T-helper 17 cell (primary cell): ENCODE measurements at places on chromosomes 6 and 20.

DNA sequence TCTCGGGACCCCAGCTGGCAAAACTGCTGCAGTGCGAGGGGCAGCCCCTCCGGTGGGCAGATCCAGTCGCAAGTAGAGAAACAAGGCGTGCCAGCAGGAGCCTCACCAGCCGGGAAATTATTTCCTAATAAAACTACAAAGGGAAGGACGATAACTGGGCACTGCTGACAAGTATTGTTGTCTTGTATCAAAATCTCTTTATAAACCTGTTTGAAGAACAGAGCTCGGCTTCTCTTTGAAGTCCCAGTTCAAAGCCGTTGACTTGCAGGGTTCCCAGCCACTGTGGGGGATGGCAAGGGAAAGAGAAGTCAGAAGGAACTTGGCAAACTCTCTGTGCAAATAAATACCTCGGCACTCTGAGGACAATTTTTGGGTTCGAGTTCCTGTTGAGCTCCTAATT, 504.5 kb downstream of the CD83 start:
- DNase-seq, result no peak

DNA sequence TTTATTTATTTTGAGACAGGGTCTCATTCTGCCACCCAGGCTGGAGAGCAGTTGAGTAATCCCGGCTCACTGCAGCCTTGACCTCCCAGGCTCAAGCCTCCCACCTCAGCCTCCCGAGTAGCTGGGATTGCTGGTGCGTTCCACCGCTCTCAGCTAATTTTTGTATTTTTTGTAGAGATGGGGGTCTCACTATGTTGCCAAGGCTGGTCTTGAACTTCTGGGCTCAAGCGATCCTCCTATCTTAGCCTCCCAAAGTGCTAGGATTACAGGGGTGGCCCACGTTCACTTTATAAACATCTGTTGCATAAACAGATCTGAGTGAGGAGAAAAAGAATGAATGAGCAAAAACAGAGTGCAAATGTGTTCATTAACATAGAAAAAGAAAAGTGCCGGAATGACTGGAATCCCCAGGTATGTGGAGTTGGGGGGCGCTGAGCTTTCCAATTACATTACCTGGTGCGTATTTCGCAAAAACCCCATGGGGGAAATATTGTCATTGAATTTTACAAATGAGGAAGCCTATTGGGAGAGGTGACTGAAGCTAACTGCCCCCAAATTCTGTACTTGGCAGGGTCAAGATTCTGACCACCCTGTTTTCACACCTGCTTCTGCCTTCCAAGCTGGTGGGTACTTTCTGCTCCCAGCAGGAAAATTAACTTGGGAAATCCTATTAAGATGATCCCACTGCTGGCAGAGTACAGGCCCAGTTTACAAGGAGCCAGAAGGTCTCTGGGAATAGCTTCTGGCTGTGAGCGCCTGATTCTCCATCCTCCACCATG, 207.7 kb upstream of the JARID2 start:
- DNase-seq, result no peak

GRCh38 chr6:138007014-138007472, 100.2 kb downstream of the PERP start:
- DNase-seq, result no peak

DNA sequence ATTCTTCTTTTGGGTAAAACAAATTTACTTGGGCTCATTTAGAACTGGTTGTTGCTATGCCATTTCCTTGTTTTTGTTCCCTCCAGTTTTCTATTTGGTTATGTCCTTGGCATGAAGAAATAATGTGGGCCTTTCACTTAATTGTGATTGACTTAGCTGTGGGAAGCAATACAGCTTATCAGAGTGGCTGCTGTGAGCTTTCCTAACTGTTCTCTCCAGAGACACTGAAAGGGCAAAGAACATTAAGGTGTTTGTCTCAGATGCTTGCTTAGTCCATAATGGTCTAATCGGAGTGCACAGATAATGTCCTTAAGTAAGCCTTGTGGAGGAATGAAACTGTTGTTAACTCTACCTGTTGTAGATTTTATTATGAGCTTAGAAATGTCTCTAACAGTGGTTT, 56.6 kb downstream of the SH3BGRL2 start:
- no peak for DNase-seq

- DNase-seq, result no peak
Measured at GRCh38 chr20:37991157-37991866, 41.9 kb downstream of the TTI1 start.
